ENCODE measurements at places on chromosomes 1 and 21.

- no peak for DNase-seq
Measured at GRCh38 chr1:33649759-33650158, 177.3 kb downstream of the ZSCAN20 start.

- peak; percentile 33 for DNase-seq
Measured at GRCh38 chr1:2232916-2233438, 4.9 kb downstream of the SKI start.

DNA sequence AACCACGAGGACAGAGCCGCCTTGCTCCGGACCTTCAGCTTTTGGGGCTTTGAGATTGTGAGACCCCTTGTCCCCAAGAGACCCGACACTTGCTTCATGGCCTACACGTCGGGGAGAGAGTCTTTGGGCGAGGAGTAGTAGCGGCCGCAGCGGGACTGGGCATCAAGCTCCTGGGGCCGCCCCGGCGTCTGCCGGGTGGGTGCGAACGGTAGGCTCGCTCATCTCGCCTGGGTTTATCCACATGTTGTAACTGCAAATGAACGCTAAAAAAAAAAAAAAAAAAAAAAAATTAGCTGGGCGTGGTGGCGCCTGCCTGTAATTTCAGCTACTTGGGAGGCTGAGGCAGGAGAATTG, 27.9 kb upstream of the RLF start:
- DNase-seq, result no peak

GRCh38 chr1:180617774-180618395, 13.9 kb upstream of the XPR1 start:
- no peak for DNase-seq

DNA sequence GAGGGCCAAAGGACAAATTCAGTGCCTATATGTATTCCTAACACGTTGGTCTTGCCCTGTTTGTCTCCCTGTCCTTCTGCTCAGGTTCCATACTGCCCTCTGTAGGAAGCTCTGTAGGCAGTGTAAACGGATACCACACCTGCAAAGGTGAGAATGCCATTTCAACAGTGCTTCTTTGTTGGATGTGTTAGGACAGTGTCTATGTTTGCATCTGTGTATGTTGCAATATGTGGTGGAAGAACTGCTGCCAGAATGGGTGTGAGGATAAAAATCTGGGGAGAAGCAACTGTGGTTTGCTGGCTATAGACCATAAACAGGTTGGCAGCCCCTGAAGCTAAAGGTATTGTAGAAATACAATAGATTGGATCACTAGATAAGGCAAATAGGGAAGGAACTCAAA, 113.1 kb upstream of the BMP8A start:
- DNase-seq, result peak; percentile 18

DNA sequence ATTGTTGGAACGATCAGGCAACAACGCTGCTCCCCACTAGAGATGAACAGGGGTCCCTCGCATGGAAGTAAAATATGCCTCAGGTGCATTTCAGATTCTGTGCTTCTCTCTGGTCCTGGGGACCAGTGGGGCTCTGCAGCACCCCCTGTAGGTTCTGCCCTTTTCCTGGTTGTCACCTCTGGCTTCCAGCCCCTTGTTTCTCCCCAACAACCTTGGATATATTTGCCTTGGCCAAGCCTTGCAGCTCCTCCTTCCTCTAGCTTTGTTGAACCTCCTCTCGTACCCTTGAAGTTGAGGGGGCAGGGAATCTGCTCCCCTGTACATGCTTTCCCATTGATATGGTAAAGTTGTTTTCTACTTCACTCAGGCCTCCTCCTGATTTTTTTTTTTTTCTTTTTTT, 5.4 kb upstream of the RGSL1 start:
- DNase-seq, result no peak

GRCh38 chr21:44568667-44569556, 4.6 kb upstream of the KRTAP10-4 start:
- no peak for DNase-seq

DNA sequence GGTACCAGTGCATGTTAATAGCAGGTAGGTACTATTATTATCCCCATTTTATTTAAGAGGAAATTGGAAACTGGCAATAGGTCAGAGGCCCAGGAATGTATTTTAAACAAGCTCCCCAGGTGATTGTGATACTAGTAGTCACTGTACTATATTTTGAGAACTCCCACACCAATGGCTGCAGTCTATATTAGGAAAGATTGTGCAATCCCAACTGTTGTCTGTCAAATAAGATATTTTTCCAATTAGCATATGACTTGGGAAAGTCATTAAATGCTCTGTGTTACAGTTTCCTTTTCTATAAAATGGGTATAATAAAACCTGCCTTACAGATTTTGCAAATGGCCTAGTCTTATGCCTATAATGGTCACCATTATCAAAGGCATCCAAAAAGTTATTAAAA, 94.2 kb upstream of the DMRTA2 start:
- DNase-seq, result no peak

- no peak for DNase-seq
Measured at GRCh38 chr1:215064327-215064726, 18.2 kb upstream of the KCNK2 start.

DNA sequence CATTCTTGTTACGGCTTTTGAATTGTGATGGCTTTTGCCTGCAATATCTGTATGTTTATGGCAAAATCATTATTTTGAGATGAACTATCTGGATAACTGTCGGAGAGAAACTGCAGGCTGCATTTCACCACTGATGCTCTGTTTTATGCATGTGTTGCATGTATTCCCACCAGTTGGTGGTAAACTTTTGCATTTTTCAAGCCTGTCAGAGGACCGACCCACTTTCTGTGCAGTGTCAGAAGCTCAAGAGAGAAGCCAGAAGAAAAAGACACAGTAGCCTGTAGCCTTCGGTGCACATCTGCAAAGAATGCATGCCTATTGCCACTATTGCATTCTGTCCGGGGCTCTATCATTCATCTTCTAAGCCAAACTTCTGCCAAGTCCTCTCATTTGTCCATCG, 41.6 kb downstream of the OLIG1 start:
- DNase-seq, result no peak

GRCh38 chr1:12194666-12195216, 27.9 kb downstream of the TNFRSF1B start:
- no peak for DNase-seq

GRCh38 chr21:41824466-41825207, 54.5 kb downstream of the PRDM15 start:
- DNase-seq, result no peak

DNA sequence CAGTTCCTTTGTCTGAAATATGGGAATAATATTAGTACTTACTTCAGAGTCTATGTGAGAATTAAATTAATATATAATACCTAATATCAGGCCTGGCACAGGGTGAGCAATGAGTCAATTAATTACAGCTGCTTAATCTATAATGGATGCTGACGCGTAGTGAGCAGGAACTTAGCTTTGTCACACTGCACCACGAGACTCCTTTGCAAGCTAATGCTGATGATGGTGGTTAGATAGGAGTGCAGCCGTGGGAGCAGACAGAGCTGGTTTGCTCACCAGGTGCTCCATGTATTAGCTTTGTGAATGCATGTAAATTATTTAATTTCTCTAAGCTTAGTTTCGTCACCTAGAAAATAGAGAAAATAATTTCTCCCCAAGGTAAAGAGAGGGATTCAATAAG, 35.1 kb downstream of the KCNJ15 start:
- DNase-seq, result no peak

- no peak for DNase-seq
Measured at GRCh38 chr1:92843429-92844352, 11.9 kb downstream of the RPL5 start.

DNA sequence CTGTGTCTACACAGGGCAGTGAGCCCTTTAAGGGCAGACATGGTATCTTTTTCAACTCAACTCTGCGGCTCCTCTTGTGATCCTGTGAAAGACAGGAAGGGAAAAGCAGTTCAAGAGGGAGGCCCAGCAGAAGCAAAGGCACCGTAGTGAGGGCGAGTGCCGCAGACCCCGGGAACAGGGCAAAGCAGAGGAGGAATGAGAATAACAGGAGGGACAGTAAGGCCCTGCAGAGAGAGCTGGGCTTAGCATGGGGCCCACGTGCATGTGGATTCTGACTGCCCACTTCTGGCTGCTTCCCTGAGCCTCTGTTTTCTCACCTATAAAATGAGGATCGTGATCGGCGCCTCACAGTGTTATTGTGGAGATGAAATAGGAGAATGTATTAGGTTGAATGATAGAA, 409.3 kb downstream of the PTPRU start:
- DNase-seq, result no peak

DNA sequence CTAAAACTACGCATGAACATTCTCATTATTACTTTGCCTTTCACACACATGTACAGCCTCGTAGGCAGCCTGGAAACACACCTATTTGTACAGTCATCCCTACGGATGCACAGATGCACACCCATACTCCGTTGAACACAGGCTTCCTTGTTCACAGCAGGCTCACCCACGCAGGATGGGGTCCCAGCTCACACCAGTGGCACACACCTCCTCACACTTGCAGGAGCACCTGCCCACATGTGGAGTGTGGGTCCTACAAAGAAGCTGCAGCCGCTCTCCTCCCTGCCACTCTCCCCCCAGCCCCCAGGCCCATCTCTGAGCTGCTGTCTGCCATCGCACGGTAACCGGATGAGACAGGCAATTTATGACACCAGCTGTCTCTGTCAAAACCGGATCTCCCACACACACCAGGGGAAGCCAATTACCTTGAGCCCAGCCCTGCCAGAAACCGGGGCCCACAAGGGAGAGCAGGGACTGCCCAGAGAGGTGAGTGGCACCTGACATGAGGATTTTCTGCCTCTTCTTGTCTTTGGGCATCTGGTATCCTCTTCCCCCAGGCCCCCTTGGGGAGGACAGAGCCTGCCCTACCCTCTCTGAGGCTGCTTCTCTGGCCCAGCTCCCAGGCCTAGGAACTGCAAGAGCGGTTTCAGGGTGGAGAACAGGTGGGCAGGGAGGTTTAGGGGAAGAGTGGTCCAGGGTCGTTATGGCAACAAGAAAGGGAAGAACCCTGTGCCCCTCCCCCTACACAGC, 175.4 kb downstream of the IGSF21 start:
- DNase-seq, result no peak

- DNase-seq, result no peak
Measured at GRCh38 chr21:41142051-41142795, 25.7 kb upstream of the BACE2 start.

- DNase-seq, result no peak
Measured at GRCh38 chr1:196558411-196558810, 49.8 kb downstream of the KCNT2 start.

DNA sequence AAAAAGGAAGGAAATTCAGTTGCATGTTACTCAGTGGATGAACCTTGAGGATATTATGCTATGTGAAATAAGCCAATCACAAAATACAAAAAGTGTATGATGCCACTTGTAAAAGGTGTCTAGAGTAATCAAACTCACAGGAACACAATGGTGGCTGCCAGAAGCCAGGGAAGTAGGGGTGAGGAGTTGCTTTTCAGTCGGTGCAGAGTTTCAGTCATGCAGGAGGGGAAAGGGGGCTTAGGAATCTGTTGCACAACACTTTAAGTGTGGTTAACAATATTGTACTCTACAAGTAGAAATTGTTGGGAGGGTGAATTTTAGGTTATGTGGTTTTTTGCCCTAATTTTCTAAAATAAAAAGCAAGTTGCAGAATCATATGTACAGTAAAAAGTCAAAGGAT, 184.2 kb upstream of the RAB4A start:
- DNase-seq, result no peak

DNA sequence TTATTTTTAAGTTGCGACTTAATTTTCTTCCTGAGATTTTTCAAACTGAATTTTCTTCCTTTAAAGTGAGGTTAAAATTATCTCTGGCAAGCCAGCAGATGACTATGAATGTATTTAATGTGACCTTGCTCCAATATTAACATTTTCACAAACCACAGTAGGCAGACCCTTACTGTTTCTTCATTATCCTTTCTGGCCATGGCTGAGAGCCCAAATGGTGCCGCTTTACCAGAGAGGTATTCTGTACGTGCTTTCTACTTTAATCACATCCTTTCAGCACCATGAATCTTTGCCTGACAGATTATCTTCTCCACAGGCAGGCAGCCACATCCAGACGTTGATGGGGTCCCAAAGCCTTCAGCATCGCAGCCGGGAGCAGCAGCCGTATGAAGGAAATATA, 129.6 kb downstream of the LRRC40 start:
- DNase-seq, result no peak

- DNase-seq, result no peak
Measured at GRCh38 chr1:229461032-229461668, 27.3 kb upstream of the ACTA1 start.

DNA sequence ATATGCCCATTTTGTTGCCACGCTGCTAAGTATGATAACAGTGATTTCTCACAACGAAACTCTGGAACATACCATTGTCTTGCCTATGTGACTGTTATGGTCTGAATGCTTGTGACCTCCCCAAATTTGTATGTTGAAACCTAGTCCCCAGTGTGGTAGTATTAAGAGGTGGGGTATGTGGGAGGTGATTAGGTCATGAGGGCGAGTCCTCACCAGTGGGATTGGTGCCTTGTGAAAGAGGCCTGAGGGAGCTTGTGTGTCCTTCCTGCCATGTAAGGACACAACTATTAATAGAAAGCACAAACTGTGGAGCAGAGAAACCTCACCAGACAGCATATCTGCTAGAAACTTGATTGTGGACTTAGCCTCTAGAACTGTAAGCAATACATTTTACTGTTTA, 84.6 kb downstream of the SELENOF start:
- DNase-seq, result no peak

DNA sequence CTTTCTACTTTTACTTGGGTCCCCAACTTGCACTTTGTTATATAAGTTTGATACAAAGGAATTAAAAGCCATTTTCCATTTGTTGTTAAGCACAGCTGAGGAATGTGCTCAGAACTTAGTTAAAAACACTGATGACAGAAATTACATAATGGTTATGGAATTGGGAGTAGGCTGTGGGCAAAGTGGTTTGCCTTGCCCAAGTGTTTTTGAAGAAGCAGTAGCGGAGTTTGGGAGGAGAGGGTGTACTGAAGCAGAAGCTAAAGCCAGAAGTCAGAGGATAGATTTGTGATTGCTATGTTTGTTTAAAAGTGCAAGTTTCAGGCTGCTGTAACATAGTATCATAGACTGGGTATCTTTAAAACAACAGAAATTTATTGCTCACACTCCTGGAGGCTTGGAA, 391.8 kb downstream of the DUSP10 start:
- DNase-seq, result no peak

Measured in cardiac muscle cell (in vitro differentiated cells and primary cell).